Activated naive CD8-positive, alpha-beta T cell treated with anti-CD3 and anti-CD28 coated beads, Interleukin-2, amount 10 ng/mL, durations not matched to agents 7 days and 5 days (primary cell): ENCODE measurements at places on chromosomes 2 and 18. TPM values are rescaled to one million over a fixed set of nuclear protein-coding genes. Genes with fewer than 3 reads are reported as not detected.

- peaks cover 17% of the 10 kb centered on the region for H3K27me3 ChIP-seq
- H3K27ac ChIP-seq = no peak overlapping the region
- H3K36me3 ChIP-seq = no peaks in the 10 kb centered on the region
- no peaks in the 10 kb centered on the region for H3K4me1 ChIP-seq
Observed at GRCh38 chr2:198253995-198254394, 449.6 kb downstream of the PLCL1 start.

- no peak overlapping the region for H3K4me3 ChIP-seq
- H3K27ac ChIP-seq = no peak overlapping the region
- DNase-seq = no peak
- no peaks in the 10 kb centered on the region for H3K36me3 ChIP-seq
Observed at GRCh38 chr18:75530118-75530517, 102.6 kb upstream of the SMIM21 start.

Gene DSG1
- total RNA-seq = not detected

GRCh38 chr2:109397893-109398292 lies 215.9 kb downstream of the SEPTIN10 start:
- peaks cover 12% of the 10 kb centered on the region for H3K4me1 ChIP-seq
- H3K27ac ChIP-seq = no peak overlapping the region

Gene ANKRD29
- not detected for total RNA-seq

DNA sequence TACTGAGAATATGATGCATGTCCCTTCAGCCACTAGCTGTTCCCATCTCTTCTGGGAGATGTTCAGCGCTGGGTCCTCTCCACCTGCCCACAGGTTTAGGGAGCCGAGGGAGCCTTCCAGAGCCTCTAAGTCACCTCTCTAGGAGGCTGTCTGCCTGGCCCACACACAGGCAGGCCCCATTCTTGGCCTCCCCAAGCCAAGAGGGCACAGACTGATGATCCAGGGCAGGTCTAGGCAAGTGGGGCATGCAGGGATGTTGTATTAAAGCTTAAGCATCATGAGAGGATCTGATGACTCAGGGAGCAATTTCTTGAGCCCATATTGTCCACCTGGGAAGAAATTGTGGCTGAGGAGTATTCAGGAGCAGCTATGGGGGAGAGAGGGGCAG lies 19.9 kb downstream of the TMSB10 start:
- H3K27ac ChIP-seq = peak overlapping the region; percentile 85
- H3K4me3 ChIP-seq = peak overlapping the region; percentile 96
- DNase-seq = no peak

GRCh38 chr2:226573158-226573557 lies 226.5 kb downstream of the IRS1 start:
- DNase-seq = no peak
- H3K4me3 ChIP-seq = no peak overlapping the region
- no peaks in the 10 kb centered on the region for H3K4me1 ChIP-seq
- H3K27ac ChIP-seq = no peak overlapping the region
- no peaks in the 10 kb centered on the region for H3K36me3 ChIP-seq

DNA sequence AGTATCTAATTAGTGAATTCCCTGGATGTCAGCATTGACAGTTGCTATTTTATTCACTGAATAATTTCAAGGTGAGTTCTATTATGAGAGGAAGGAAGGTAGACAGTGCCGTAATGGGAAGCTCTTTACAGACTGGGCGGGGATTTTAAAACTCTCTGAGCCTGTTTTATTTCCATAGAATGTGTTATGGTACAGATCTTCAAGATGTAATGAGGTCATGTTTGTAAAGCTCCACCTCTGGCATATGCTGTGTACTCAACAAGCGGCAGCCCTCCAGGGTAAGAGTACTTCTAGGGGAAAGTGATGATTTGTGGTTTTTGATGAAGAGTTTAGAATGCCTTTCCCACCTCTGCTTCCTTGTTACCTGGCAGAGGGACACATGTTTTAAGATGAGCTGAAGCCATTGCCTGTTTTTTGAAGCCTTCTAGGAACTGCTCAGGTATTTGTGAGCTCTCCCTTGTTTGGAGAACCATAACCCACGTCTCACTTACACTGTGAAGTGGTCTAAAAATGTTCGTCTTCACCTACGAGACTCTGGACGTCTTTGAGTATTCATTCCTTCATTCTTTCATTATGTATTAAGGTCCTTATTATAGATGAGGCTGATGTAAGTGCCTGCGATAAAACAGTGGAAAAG lies 251.2 kb downstream of the PTGR3 start:
- DNase-seq = no peak
- no peak overlapping the region for H3K27ac ChIP-seq
- H3K4me3 ChIP-seq = no peak overlapping the region
- no peaks in the 10 kb centered on the region for H3K27me3 ChIP-seq
- peaks cover 5% of the 10 kb centered on the region for H3K36me3 ChIP-seq

GRCh38 chr2:50613161-50613560 lies 418.8 kb downstream of the NRXN1 start:
- H3K27me3 ChIP-seq = no peaks in the 10 kb centered on the region
- no peak overlapping the region for H3K4me3 ChIP-seq
- no peaks in the 10 kb centered on the region for H3K4me1 ChIP-seq
- H3K27ac ChIP-seq = no peak overlapping the region
- no peaks in the 10 kb centered on the region for H3K36me3 ChIP-seq

Gene CCDC141
- total RNA-seq = 15.0 TPM

GRCh38 chr2:96097951-96098823 lies 18.2 kb downstream of the ADRA2B start:
- no peak overlapping the region for H3K27ac ChIP-seq
- H3K36me3 ChIP-seq = no peaks in the 10 kb centered on the region
- peaks cover 6% of the 10 kb centered on the region for H3K27me3 ChIP-seq
- peaks cover 1% of the 10 kb centered on the region for H3K4me1 ChIP-seq
- H3K4me3 ChIP-seq = no peak overlapping the region

- peaks cover 12% of the 10 kb centered on the region for H3K4me1 ChIP-seq
- H3K27me3 ChIP-seq = peaks cover 29% of the 10 kb centered on the region
- peaks cover under 1% of the 10 kb centered on the region for H3K36me3 ChIP-seq
- no peak overlapping the region for H3K27ac ChIP-seq
- no peak for DNase-seq
Observed at GRCh38 chr18:11591957-11592356, 17.4 kb upstream of the SLC35G4 start.

- no peaks in the 10 kb centered on the region for H3K36me3 ChIP-seq
- no peak overlapping the region for H3K27ac ChIP-seq
- H3K4me3 ChIP-seq = no peak overlapping the region
- no peak for DNase-seq
- H3K27me3 ChIP-seq = no peaks in the 10 kb centered on the region
- no peaks in the 10 kb centered on the region for H3K4me1 ChIP-seq
Observed at GRCh38 chr2:36403675-36404230, 48.2 kb downstream of the CRIM1 start.

Gene MATN3
- not detected for total RNA-seq

DNA sequence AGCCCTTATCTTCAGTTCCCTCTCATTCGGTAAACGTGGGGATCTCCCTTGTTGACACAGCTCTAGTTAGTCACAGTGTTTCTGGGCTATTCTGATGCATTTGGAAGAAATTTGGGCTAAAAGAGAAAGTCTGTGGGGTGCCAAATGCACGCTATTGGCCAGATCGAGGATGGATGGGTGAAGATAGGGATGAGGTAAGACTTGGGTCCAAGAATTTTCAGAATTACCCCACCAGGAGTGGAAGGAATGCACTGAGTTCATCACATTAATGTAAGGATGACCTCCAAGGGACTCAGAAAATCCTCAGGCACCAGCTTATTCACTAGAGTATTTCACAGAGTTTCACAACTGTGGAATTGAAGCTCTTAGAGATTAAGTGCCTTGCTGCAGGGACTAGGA lies 49.3 kb downstream of the NRP2 start:
- no peaks in the 10 kb centered on the region for H3K36me3 ChIP-seq
- no peaks in the 10 kb centered on the region for H3K4me1 ChIP-seq
- no peak overlapping the region for H3K27ac ChIP-seq
- no peak overlapping the region for H3K4me3 ChIP-seq
- DNase-seq = no peak

DNA sequence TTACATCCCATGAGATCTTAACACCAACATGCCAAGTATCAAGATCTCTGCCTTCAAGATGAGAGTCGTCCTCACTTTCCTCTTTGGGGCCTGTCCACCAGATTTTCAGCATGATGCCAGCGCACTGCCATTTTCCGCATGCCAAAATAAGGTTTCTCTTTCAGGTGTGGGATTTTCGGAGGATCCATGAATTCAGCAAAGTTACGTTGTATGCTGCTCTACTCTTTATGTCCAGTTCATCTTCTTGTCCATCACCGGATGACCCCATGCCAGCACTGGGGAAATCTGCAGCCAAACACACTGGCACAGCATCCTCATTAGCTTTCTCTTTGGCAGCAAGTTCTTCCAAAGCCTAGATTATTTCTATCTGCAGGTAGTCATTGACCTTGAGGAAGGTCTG lies 4.9 kb upstream of the HAAO start:
- DNase-seq = no peak
- no peaks in the 10 kb centered on the region for H3K36me3 ChIP-seq
- H3K27ac ChIP-seq = no peak overlapping the region
- peaks cover 23% of the 10 kb centered on the region for H3K4me1 ChIP-seq
- H3K4me3 ChIP-seq = no peak overlapping the region
